ENCODE measurements at places on chromosomes 3 and 15. TPM values are rescaled to one million over a fixed set of nuclear protein-coding genes. Genes with fewer than 3 reads are reported as not detected.

Gene A4GNT
- total RNA-seq = not detected

Gene RBPMS2
- total RNA-seq = 8.3 TPM

Gene CD96
- total RNA-seq = not detected

Gene ROPN1
- total RNA-seq = not detected

Gene FEZF2
- not detected for total RNA-seq

Gene MINAR1
- 0.30 TPM for total RNA-seq

Gene ST6GAL1
- 4.6 TPM for total RNA-seq

Gene IQCH
- 1.8 TPM for total RNA-seq

Gene TF
- total RNA-seq = 0.57 TPM

Gene ACSBG1
- 0.31 TPM for total RNA-seq

Gene CDHR4
- total RNA-seq = 0.22 TPM

Gene ALPK3
- total RNA-seq = 0.14 TPM

Gene TOPBP1
- total RNA-seq = 21.5 TPM

Gene RSL24D1
- 89.0 TPM for total RNA-seq

Gene C3orf85
- total RNA-seq = not detected

Gene DNAH12
- 0.02 TPM for total RNA-seq

Gene OR5K2
- total RNA-seq = not detected

Gene GP5
- total RNA-seq = not detected

Gene SCN11A
- 0.02 TPM for total RNA-seq

Gene EHHADH
- total RNA-seq = 3.1 TPM

Measured in A549 treated with Mapracorat at 1 μM for 4 hours (cell line).